ENCODE measurements at places on chromosomes 6 and 20.
A peak's percentile ranks its signal among the peaks of the same experiment; 100 is the strongest.

- DNase-seq: no peak
Observed at GRCh38 chr6:156780102-156780641, 3.0 kb downstream of the ARID1B start.

DNA sequence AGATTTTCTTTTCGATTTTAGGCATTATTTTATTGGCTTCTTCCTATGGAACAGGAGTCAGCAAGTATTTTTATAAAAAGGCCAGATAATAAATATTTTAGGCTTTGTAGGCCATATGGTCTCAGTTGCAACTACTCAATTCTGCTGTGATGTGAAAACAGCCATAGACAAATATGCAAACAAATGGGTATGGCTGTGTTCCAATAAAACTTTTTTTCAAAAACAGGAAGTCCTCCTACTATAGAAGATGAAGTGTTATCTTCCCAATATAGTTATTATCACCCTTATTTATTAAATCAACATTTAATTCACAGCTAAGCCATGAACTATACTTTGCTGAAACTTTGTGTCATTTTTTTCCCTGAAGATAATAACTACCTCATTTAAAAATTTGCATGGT is 57.2 kb downstream of the CHD6 start:
- DNase-seq: no peak

DNA sequence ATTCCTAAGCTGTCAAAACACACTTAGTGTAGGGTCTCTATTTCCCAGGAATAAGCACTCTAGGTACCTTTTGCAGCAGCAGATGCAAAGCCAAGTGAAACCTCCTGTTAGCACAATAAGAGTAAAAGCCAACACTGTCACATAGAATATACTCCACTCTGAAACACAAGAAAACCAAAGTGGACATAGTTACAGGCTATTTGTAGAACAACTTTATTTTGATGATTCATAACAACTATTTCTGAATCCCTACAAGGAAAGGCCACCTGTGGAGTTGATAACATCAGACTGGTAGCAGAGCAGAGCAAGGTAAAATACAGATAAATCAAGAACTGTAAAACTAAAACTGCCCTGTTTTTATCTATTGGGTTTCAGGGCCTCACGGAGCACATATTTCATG is 59.7 kb downstream of the ALDH5A1 start:
- DNase-seq: no peak

DNA sequence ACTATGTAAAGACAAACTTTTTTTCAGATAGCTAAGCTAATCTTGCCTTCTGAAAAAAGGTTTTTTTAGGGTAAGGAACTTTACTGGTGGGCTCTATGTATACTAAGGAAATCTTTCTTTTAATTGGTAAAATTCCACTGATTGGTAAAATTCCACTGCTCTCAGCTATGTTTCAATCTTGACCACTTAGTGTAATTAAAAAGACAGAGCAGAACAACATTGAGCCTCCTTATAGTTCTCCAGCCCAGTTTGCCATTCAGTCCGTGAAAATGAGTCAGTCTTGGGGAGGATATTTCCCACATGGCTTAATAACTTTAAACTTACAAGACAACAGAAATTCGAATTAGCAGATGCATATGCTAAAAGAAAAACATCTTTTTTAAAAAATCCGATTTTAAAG is 92.7 kb downstream of the EYA4 start:
- DNase-seq: no peak

GRCh38 chr6:109612268-109612667 is 78.7 kb downstream of the AK9 start:
- DNase-seq: no peak

- no peak for DNase-seq
Observed at GRCh38 chr6:104984831-104985230, 27.9 kb downstream of the LIN28B start.

DNA sequence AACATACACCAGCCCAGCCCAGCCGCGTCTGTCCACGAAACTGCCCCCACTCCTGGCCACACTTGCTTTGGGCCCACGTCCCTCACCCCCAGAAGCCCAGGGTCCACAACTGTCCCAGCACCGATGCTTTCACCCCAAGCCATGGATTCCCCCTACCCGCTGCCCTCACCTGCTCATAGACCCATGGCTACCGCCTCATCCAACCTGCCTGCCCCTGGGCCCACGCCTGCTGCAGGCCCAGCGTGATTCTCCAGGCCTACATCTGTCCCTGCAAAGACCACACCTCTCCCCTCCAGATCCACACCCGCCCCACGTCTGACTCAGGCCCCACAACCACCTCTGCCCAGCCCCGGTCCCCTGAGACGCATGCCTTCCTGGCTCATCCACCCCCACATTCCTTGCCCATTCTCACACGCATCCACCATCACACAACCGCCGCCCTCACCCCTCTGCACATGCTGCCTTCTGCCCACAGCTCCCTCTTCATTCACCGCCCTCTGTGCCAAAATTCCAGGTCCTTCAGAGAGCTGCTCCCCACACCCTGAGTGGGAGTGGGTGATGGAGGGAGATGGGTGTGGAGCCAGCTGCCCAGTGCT is 86.7 kb downstream of the GRM4 start:
- DNase-seq: no peak

GRCh38 chr6:41051873-41052272 is 1.1 kb upstream of the APOBEC2 start:
- DNase-seq: no peak

DNA sequence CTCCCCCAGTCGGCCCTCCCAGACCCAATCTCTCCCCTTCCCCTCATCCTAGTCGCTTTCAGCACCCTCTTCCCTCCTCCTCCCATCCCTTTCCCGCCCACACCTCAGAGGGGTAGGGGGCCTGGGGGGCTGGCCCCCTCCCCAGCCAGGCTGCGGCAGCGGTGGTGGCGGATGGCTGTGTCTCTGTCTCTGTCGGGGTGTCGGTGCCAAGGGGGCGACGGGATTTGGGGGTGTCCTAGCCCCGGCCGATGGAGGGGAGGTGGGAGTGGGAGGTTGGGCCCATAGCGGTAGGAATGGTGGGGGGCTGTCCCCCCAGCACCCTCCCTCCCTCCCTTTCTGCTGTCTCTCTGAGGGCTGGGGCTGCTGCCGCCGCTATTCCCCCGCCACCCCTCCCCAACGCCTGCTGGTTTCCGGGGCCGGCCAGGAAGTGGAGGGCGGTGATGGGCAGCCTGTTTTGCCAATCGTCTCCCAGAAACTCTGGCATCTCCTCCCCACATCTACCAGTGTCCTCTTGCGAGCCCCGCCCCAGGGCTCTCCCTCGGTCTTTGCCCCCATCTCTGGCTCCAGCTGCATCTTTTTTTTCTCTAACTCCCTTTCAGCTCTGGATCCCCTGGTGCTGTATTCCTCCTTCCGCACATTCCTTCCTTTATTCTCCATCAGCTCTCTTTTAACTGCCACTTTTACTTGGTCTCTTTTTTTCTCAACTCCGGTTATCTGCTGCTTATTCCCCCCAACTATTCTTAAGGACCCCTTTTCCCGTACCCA is at the start of gene AGPAT1:
Gene AGPAT1 (minus strand): TSS at position 374 of the 765 bp plus-strand sequence. CDS start 4,588 bp downstream, outside the sequence.
- peak; percentile 96 for DNase-seq

DNA sequence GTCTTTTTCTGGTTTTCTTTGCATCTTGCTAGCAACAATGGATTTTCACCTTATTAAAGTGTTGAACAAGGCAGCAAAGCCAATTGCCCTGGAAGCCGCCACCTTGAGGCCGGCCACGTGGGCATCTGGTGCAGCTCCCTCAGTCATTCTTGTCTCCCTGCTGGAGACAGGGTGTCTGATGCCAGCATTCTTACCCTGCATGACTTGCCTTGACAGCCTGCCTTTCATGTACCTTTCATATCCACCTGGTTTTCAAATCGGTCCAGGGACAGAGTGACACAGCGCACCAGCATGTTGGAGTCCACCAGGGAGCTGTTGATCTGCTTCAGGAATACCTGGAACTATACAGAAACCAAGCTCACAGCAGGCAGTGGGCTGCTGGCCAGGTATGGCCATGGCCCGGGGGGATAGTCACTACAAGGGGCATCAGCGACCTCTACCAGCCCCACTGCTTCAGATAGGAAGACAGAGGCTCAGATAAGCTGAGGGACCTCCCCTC is 49.8 kb downstream of the MYH7B start:
- peak; percentile 56 for DNase-seq
